Stimulated activated CD8-positive, alpha-beta memory T cell treated with anti-CD3 and anti-CD28 coated beads, Interleukin-15, amount 100 ng/mL, for 48 hours (primary cell): ENCODE measurements at places on chromosomes 4 and X.

DNA sequence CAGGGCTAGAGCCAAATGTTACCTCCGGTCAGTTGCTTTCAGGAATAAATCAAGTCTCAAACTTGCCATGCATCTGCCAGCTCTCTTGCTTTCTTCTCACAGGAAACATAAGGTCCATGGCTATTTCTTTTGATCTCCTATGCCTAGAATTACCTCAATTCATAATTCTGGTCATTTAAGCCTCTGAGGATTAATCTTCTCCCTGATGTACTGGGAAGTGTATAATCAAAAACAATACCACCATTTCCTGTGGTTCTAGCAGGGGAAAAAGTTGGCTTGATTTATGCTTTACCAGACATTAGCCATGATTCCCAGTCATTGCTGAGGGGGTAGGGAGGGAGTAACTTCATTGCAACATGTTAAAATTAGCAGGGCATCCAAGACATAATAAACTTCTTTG is 268.7 kb upstream of the EMCN start:
- DNase-seq: no peak

DNA sequence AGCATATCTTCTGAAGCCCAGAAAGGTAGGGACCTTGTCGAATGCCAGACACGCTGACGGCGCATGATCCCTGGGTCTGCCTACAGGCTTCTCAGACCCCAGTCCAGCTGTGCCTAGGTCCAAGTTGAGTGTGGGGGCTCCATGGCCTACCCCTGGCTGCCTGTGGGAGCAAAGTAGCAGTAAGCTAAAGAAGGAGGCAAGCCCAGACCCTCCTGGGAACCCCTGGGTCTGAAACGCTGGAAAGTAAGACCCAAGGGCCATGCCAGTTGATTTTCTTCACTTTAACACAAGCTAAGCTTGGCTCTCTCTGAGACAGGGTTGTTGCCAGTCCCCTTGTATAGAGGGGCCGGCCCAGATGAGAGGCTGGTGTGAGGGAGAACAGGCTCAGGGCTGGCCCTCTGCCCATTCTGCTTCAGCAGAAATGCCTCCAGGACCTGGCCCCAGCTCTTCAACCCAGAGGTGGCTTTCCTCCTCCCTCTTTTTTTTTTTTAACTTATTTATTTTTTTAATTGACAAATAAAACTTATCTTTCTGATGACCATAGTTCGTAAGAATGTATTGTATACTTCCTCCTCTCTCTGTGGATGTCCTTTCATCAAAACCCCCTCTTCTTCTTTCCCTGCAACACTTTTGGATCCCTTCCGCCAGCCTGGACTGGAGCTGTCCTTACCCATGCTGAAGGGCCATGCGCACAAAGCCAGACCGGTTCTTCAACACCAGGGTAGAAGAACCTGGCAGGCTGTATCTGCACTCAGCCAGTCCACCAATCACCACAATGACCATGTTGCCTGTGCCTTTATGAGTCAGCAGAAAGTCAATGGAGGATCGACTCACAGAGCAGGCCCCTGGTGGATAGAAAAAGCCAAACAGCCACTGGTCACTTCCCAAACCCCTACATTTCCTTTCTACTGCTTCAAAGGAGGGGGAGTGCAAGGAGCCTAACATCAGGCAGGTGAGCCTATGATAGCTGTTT is 7.1 kb downstream of the AWAT2 start:
- DNase-seq: no peak

GRCh38 chr4:38189445-38189844 is 229.2 kb downstream of the PTTG2 start:
- DNase-seq: peak; percentile 17

- DNase-seq: no peak
Observed at GRCh38 chr4:25842229-25842845, 20.5 kb downstream of the SEL1L3 start.

- no peak for DNase-seq
Observed at GRCh38 chr4:6824772-6825402, 42.4 kb downstream of the KIAA0232 start.

GRCh38 chrX:45769761-45770582 is 569.3 kb upstream of the DIPK2B start:
- peak; percentile 28 for DNase-seq

DNA sequence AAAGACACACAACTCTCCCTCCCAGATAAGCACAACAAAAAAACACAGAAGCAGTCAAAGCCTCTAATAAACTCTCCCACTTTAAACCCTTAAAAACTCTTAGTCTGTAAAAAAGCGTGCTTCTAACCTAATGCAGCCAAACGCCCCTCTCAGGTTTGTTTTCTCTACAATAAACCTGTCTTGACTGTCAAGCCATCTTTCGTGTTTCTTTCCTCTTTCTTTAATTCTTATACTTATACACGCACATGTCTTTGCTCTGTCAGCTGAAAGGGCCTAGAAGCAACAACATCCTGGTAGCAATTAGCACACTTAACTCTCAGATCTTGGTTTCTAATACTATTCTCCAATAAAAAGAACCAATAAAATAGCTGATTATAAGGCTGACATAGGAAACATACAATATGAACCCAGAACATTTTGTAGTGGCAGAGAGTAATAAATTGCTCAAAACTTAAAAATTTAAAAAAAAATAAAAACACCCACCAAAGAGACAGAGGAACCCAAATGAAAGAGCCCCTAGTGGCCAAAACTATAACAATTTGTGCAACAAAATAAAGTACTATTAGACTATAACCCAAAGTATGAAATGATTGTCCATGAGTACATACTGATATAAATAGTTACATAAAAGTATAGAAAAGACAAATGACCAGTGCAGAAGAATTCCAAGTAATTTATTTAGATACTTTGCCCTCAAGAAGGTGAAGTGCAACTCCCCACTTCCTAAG is 440.4 kb upstream of the ADGRL3 start:
- no peak for DNase-seq

DNA sequence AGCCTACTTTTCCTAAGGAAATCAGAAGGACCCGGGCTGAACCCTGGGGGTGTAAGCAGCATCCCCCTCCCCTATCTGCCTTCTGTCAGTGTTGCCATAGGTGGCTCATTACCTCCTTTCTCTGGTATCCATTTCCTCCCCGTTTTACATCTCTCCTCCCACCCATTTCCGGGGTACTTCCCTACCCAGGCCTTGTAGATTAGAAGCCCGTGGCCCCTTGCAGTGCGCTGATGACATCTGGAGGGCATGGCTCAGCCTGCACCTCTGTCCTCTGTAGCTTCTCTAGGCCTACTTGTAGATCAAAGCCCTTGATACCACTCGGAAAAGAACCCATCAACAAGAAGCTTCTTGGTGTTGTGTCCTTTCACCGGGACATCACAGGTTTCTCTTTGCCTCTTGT is 71.8 kb downstream of the NBDY start:
- peak; percentile 32 for DNase-seq

- DNase-seq: no peak
Observed at GRCh38 chrX:19720661-19721060, 166.7 kb downstream of the SH3KBP1 start.

- DNase-seq: no peak
Observed at GRCh38 chr4:54660591-54660990, 2.8 kb downstream of the KIT start.

GRCh38 chr4:69104719-69105275 is 8.5 kb downstream of the UGT2B7 start:
- DNase-seq: no peak

GRCh38 chr4:10593130-10593529 is 91.4 kb downstream of the CLNK start:
- DNase-seq: no peak

GRCh38 chr4:172758586-172759340 is 409.8 kb upstream of the GALNT7 start:
- DNase-seq: no peak

DNA sequence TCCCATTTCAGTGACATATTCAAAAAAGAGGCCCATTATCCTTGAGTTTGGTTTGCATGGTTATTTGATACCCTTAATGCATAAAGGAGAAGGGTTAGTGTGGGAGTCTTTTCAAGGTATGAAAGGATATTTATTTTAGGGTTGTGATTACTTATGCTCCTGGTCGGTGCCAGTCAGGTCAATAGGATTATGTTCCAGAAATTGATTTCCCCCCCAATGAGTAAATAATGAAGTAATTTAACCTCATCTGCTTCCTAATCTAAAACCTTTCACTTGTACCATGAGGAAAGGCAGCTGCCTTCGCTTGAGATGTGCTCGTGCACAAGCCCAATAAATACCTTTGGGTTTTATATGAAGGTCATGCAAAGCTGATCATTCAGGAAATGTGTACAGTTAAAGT is 55.0 kb upstream of the NR0B1 start:
- no peak for DNase-seq

GRCh38 chr4:62531264-62531663 is 1331.1 kb downstream of the ADGRL3 start:
- DNase-seq: no peak

- no peak for DNase-seq
Observed at GRCh38 chr4:52372269-52372668, 286.8 kb downstream of the USP46 start.

GRCh38 chr4:20256381-20256881 is 4.7 kb downstream of the SLIT2 start:
- DNase-seq: no peak

GRCh38 chr4:167183036-167183435 is 51.3 kb downstream of the SPOCK3 start:
- no peak for DNase-seq

DNA sequence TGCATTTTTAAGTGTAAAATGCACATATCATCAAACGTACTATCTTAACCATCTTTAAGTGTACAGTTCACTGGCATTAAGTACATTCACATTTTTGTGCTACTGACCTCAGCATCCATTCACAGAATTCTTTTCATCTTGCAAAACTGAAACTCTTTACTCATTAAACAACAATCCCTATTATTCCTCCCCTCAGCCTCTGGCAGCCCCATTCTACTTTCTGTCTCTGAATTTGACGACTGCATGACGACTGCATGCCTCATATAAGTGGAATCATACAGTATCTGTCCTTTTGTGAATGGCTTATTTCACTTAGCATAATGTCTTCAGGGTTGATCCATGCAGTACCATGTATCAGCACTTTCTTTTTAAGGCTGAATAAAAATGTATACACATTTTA is 38.7 kb downstream of the CNKSR2 start:
- DNase-seq: no peak

DNA sequence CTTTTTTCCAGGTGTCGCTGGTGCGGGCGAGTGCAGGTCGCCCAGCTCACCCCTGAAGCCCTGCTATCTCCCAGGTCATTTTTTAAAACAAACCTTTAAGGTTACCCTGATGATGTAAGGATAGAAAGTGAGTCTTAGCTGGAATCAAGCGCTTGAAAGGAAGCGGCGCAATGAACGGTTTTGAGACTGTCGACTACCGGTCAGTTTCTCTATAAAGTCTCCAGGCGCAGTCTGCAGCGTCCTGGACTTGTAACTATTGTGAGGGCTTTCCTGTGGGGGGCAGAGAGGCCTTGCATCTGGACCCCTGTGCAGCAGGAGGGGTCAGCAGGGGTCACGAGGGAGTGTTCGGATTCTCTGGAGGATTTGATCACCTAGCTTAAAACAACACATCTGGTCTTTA is 1.6 kb downstream of the KIT start:
- DNase-seq: no peak

DNA sequence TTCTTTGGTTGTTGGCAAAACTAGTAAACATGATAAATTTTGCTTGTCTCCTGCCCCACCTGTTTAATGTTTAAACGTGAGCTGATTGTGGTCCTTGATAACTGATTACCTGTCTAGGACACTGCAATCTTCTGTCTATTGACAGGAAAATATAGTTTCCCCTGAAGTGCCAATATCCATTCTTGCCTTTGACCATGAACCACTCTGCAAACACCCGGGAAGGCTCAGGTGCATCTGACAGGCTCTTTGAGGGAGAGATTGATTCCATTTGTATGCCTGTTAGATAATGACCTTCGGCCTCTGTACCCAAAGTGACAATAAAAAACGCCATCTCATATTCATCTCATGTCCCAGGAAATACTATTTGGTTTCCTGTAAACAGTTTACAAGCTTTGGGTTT is 453.0 kb downstream of the CENPC start:
- DNase-seq: no peak

DNA sequence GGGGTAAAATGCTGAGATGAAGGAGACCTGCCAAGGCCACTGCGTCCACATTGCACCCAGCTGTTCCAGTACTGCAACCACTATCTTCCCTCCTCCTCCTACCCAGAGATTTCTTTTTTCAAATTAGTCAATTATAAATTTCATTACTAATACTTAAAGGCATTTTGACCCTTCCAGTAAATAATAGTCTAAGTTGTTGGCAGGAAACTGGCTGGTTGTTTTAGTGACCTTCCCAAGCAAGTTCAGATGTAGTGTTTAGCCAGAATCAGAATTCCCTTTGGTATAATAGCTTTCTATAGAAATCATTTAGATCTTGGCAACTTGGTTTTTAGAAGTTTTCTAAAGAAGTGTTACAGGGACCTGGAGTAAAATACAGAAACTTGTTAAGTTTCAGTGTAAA is 66.0 kb downstream of the AASDH start:
- DNase-seq: no peak

- DNase-seq: peak; percentile 3
Observed at GRCh38 chr4:37793562-37793961, 32.9 kb upstream of the PGM2 start.

GRCh38 chr4:105909787-105910281 is 14.6 kb downstream of the NPNT start:
- no peak for DNase-seq

- no peak for DNase-seq
Observed at GRCh38 chr4:80094191-80094590, 21.2 kb upstream of the ANTXR2 start.

GRCh38 chr4:168551211-168551610 is 54.4 kb downstream of the PALLD start:
- no peak for DNase-seq

- no peak for DNase-seq
Observed at GRCh38 chr4:161714931-161715330, 448.9 kb downstream of the FSTL5 start.

DNA sequence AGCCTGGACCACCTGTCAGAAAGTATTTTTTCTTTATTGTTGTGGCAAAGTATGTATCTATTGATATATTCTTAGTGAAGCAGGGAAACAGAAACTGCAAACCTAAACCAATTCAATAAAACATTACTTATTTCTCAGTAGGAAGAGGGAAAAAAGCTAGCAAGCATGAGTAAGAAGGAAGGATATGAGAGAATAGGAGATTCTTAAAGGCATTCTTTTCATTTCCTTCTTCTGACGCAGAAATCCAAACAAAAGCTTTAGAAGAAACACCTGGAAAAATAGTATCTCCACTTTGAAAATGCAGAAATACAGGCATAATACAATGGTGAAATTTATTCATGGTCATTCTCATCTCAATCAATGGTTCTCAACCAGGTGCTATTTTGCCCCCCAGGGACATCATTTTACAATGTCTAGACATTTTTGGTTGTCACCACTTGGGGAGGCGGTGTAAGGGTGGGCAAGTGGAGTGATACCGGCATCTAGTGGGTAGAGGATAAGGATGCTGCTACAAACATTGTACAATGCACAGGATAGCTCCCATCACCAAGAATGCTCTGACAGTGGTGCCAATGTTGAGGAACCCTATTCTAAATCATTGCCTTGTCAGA is 21.7 kb upstream of the ATXN3L start:
- no peak for DNase-seq

DNA sequence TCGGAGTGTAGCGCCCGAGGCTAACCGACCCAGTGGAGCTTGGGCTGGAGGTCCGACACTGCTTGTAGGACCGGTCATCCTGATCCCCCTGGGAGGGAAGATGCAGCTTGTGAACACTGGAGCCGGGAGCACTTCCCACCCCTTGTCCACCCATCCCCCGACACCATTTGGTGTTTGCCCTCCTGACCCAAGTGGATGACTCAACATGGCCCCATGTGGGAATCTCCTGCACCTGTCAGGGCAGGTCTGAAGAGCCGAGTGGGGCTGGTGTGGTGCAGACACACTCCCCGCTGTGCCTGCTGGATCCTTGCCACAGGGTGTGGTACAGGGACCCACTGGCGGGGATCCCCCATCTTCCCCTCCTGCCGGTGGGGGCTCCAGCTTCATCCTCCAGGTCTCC is 90.0 kb upstream of the AFAP1 start:
- no peak for DNase-seq
